ENCODE measurements at places on chromosomes 3 and 15.
A peak's percentile ranks its signal among the peaks of the same experiment; 100 is the strongest.

GRCh38 chr3:49539659-49540560 is 14.4 kb upstream of the BSN start:
- peak; percentile 71 for DNase-seq

DNA sequence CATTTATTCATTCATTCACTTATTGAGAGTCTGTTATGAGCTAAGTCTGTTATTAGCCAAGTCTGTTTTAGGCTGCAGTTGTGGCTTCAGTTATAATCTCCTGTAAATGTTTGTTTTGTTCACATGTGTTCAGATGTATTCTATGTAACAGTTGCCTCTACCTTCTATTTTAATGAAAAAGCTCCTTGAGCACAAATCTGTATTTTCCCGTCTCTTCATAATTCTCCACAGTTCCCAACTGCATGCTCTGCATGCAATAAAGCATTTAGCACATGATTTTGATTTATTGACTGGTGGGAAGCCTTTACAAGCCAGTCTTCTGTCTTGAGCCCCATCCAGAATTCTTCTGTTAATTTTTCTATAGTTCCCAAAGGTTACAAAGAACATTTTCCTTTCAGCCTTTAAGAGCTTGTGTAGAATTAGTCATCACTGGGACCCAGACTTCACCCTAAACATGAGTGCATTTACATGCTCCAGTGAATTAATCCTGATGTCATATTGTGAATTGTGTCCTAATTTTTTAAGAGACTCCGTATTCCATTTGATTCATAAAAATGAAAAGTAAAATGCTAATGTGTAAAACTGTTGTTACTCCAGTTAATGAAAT is 122.3 kb upstream of the NR2E3 start:
- peak; percentile 83 for DNase-seq

DNA sequence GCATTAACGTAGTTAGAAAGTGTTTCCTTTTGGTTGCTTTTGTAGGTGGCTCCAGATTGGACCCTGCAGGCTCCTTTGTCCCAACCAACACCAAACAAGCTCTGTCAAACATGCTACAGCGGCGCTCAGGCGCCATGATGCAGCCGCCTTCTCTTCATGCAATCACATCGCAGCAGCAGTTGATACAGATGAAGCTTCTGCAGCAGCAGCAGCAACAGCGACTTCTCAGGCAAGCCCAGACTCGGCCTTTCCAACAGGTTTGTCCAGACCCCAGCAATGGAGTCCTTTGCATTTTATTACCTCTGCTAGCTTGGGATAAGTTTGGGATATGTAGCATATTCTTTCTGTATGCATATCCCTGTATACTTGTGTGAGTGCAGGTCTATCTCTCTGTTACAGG is 10.1 kb upstream of the P2RY12 start:
- DNase-seq: no peak

DNA sequence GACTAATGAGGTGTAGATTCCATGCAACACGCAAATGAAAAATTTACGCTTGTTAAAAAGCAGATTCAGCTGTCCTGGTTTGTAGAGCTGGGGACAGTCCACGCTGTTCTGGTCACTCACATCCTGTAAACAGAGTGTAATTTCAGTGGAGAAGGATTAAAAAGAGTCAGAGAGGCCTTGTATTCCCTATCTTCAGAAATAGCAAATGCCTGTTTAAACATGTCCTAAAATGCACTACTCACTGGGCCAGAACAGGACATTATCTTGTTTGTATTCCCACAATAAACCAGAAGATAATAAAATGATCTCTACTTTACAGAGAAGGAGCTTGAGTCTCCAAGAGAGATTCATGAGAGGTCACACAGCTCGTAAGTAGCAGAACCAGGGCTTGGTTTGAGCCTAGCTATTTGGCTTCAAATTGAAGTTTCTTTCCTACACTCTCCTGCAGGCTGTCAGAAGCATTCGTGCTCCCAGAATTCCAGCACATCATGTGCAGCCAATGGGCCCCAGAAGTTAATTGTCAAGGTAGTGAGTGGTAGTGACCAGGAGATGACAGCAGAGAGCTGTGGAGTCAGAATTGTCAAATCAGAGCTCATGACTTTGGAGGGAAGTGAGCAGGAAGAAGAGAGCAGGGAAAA is 242.5 kb downstream of the ATP8B4 start:
- no peak for DNase-seq

- DNase-seq: no peak
These were observed 1.8 kb downstream of the ZNF770 start for GRCh38 chr15:34986326-34986725.

DNA sequence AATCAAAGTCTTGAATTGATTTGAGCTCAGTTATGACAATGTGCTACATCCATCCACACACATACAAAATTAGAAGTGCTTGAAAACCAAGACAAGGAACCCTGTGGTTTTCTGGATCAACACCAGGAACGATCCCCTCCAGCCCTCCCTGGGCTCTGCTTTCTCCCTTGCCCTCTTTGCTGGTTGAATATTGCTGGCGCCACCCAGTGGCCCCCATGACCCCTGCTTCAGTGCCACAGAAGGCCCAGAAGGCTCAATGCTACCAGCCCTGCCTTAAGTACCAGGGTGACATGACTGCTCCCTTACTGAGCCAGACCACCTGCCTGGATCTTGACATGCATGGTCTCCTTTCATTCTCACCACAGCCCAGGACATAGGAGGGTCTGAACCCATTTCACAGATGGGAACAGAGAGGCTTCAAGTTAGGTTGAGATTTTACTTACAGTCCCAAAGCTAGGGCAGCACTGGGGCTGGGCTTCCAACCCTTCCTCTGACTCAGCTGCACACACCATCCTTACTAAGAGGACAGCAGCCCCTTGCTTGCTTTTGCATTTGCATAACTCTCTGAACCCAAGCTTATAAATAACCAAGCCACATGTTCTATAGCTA is 15.0 kb downstream of the IL12A start:
- no peak for DNase-seq

GRCh38 chr3:150528354-150528797 is 17.9 kb downstream of the SERP1 start:
- DNase-seq: no peak

DNA sequence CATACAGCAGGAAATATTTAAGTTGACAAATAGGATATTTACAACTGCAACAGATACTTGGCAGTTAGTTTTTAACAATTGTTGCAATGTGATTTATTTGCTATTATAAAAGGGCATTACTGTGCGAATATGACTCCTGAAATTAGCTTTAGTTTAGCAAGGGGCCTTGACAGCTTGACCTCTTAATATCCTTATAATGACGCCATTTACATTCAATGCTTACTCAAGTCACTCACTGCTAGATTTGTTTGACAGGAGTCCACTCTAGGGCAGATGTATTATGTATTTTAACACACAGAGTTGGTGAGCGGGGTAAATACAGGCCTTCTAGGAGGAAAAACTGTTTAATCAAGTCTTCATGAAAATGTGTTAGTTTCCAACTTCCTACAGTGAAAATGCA is 58.1 kb upstream of the C15orf61 start:
- no peak for DNase-seq

GRCh38 chr15:39774688-39775267 is 7.9 kb downstream of the FSIP1 start:
- DNase-seq: no peak
